ENCODE measurements at places on chromosomes 2 and 18. TPM values are rescaled to one million over a fixed set of nuclear protein-coding genes. Genes with fewer than 3 reads are reported as not detected.

The LRRC30 gene
- not detected for total RNA-seq

The FBXO41 gene
- total RNA-seq = 4.0 TPM

The SNED1 gene
- 27.1 TPM for total RNA-seq

The PFN4 gene
- 0.44 TPM for total RNA-seq

The KCNS3 gene
- 76.4 TPM for total RNA-seq

The C2orf80 gene
- total RNA-seq = not detected

The ANO7 gene
- 0.98 TPM for total RNA-seq

The TMEM37 gene
- total RNA-seq = 43.2 TPM

The DLX1 gene
- 0.29 TPM for total RNA-seq

The TEKT4 gene
- not detected for total RNA-seq

The FBLN7 gene
- total RNA-seq = 9.2 TPM

The RAMP1 gene
- 25.9 TPM for total RNA-seq

The COL3A1 gene
- total RNA-seq = 303 TPM

The SP9 gene
- total RNA-seq = 0.33 TPM

The OBSL1 gene
- 69.2 TPM for total RNA-seq

The OST4 gene
- total RNA-seq = 281 TPM

The BBS5 gene
- 6.6 TPM for total RNA-seq

The PSD4 gene
- 61.2 TPM for total RNA-seq

The SLC9A4 gene
- total RNA-seq = not detected

The DIPK1C gene
- not detected for total RNA-seq

The ACKR3 gene
- total RNA-seq = 39.4 TPM

The CHST10 gene
- total RNA-seq = 17.0 TPM

The ALMS1 gene
- 38.7 TPM for total RNA-seq

The SERPINB2 gene
- 16.2 TPM for total RNA-seq

The EPAS1 gene
- total RNA-seq = 229 TPM

The BOLL gene
- not detected for total RNA-seq

The MATN3 gene
- 1.3 TPM for total RNA-seq

The ZFAND2B gene
- total RNA-seq = 43.6 TPM

The XIRP2 gene
- not detected for total RNA-seq

All from breast epithelium (tissue), 4 donors.